ENCODE measurements at places on chromosomes 6 and 20.
A peak's percentile ranks its signal among the peaks of the same experiment; 100 is the strongest.

GRCh38 chr6:2862712-2863181 is 21.1 kb upstream of the SERPINB1 start:
- DNase-seq = no peak

- no peak for DNase-seq
Measured at GRCh38 chr6:153001767-153002612, 519 bp downstream of the MTRF1L start.

DNA sequence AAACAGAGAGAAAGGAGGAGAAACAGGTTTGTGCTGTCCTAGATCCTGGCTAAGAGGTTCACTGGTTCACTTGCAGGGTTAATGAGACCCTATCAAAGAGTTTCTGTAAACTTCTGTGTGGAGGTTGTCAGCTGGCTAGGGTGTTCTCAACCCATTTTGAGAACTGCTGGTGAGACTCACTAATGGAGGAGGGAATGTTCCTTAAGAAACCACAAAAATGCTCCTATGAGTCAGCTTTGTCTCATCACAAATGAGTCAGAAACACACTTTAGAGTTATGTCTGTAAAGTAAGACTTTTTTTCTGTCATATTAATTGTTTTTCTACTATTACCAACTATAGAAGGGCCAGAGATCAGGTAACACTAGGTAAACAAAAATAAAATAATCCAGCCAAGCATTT is 884.4 kb downstream of the PHF3 start:
- DNase-seq = no peak

- no peak for DNase-seq
Measured at GRCh38 chr6:83062225-83062624, 3.4 kb downstream of the UBE3D start.

DNA sequence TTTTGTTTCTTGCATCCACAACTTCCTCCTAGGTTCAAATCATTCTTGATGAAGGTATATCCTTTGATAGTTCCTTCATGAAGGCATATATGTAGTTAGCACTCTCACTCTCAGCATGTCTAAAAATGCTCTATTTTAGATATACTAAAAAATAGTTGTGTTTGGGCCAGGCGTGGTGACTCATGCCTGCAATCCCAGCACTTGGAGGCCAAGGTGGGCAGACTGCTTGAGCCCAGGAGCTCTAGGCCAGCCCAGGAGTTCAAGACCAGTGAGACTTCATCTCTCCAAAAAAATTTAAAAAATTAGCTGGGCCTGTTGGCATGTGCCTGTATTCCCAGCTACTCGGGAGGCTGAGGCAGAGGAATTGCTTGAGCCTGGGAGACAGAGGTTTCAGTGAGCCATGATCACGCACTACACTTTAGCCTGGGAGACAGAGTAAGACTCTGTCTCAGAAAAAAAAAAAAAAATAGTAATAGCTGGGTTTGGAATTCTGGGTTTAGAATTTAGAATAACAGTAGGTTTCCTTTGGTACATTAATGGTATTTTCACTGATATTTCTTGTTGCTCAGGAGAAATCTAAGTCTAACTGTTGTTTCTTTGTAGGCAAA is 7.0 kb downstream of the SERAC1 start:
- DNase-seq = no peak

DNA sequence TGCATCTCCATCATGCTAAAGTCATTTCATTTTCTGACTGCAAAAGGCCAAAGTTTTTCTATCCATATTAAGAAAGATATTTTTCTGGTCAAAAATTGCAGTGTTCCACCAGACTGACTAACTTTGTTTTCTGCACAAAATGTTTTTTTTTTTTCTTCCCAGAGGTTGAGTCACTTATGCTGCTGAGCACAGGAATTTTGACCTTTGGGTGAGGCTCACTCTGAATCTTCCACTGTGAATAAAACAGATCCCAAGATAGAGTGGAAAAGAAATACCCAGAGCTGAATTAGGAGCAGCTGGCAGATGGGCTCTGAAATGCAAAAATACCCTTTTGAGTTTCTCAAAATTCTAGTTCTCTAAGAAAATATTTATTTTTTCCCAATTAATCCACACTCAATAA is 996.8 kb downstream of the KIF16B start:
- DNase-seq = no peak

- no peak for DNase-seq
Measured at GRCh38 chr6:140320081-140321080, 945.9 kb upstream of the CITED2 start.

- DNase-seq = no peak
Measured at GRCh38 chr20:35257175-35257909, 20.6 kb downstream of the MMP24OS start.

DNA sequence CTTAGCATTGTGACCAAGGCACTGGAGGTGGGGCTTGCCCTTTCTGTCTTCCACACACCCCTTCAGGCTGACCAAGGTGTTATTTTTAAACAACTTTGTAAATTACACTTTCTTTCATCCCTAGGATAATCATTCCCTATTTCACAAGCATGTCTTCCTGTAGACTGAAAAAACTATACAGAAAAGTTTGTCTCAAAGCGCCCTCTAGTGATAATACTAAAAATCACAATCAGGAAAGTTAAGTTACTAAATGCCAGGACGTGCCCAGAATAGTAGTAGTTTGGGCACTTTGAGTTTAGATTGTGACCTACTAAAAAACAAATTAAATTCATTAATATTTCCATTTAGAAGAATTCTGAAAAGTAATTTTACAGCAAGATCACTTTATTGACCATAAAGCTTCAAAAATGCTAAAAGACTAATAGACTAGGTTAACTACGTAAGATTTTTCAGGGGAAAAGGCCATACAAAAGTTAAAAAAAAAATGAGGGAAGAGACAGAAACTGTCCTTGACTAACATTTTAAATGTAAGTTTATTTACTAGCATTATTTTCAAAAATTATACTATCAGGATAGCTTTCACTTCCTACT is 123.3 kb upstream of the DUSP22 start:
- no peak for DNase-seq

GRCh38 chr6:152896923-152897322 is 85.9 kb downstream of the FBXO5 start:
- DNase-seq = no peak

DNA sequence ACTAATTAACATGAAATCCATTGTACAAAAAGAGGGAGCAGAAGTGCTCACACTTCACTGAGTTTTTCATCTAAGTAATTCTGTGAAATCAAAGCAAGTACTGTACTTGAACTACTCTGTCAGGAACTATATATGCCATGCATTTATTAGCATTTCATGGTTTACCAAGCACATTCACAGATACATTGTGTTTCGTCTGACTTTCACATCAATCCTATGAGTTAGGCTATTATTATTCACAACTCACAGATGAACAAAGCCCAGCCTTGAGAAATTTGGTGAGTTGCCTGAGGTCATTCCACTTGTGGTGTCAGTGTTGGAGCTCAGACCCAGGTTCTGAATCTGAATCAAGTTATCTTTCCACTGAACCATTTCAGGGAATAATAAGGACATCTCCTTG is 33.7 kb upstream of the TENT5A start:
- DNase-seq = no peak

DNA sequence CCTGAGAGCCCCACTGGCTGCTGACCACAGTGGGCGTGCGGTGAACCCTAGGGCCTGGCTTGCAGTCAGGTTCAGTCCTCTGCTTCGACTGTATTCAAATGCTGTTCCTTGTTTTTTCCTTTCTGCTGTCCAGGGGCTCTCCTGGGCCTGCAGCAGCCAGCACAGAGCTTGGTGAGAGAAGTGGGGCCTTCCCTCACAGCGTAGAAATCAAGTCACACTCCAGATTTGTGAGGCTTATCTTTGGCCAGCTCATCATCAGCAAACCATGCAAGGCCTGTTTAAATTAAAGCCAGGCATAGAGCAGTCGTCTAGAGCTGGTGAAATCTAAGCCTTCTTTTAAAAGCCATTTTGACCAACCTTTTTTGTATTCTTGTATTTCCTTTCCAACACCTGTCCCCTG is 8.4 kb downstream of the FAM120B start:
- DNase-seq = no peak

- no peak for DNase-seq
Measured at GRCh38 chr6:43695215-43695966, 7.8 kb upstream of the MRPS18A start.

DNA sequence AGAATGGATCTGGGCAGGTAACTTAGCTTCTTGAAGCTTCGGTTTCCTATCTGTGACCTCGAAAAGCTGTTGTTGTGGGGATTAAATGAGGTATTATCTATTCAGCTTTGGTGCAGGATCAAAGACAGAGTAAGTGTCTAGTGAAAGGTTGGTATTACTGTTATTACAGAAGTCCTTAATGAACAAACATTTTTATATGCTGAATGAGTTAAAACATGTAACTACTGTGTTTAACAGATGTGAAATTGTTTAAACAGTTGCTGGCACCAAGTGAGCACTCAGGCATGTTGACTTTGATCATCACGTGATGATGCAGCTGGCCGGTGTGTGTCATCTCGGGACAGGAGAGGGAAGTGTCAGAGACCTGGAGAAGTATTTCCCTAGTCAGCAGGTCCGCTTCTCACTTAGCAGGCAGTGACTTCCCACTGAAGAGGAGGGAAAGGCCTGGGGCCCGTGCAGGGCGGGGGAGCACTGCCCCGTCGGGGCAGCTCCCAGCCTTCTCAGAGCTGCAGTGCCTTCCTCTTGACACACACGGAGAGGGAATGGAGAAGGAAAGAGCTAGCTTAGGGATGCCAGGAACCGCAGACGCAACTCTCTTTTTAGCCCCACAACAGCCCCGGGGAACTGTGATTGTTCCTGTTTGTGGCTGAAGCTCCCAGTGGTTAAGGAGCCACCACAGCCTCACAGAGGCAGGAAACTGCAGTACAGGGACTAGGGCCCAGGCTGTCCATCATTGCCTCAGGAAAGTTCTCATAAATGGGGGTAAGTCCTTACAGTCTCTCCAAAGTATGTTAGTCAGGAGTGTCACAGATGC is 18.0 kb downstream of the TUBB2A start:
- DNase-seq = no peak

GRCh38 chr6:166866839-166867637 is 89.3 kb downstream of the RNASET2 start:
- no peak for DNase-seq

- DNase-seq = no peak
Measured at GRCh38 chr6:86937219-86938079, at the start of gene HTR1E. HTR1E (plus strand) TSS chr6:86937528; CDS start chr6:87015335, 77,807 bp downstream.

DNA sequence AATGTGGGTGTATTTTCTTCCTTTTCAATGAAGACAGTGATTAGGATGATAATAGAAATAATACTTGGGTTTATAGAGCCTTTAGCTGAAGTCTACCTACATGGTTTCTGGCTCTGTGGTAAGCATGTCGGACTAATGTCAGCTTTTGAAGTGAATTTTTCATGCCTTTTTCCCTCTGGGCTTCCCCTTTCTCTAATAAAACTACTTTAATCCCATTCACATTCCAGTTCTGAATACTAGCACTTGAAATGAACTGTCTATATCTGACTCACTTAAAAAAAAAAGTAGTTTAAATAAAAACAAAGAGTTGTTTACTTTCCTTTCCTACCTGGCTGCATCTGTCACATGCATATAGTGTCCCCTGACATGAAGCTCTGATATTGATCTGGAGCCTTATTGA is 545.9 kb upstream of the FLRT3 start:
- DNase-seq = no peak

- DNase-seq = peak; percentile 32
Measured at GRCh38 chr20:50848846-50849673, 54.2 kb downstream of the BCAS4 start.

DNA sequence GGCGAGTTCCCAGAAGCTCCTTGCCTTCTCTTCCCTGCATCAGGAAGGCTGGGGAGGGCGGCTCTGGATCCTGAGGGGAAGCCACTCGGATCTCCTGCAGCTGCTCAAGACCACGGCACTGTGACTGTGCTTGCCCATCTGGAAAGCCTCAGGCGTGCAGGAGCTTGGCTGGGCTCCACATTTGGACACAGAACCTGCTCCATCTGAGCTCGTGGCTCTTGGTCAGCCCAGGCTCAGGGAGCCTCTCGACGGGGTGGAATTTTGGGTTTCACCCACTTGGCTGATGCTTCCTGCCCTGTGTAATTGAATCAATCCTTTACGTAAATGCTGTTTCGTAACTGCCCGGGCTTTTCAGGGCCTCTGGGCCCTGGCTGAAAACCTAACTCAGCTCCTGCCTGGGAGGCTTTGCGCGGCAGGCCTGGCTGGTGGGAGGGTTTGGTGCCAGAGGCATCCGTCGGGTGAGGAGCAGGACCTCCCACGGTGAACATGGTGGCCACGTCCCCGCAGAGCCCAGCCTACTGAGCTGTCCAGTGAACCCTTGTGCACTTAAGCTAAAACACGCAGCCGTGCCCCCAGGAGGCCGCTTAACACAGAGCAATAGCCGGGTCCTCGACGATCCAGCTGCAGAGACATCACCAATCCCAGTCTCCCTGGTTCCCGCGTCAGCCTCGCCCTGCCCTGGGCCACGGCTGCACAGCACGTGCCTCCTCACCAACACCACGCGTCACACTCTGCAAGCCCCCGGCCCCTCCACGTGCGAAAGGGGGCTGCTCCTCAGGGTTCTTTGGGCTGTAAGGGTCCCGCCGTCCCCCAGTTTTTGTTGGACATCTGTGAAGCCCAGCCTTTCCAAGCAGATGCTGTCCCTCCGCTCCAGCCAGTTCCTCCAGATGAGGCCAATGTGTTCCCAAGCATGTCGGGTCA is 241.0 kb downstream of the DLL1 start:
- DNase-seq = no peak

DNA sequence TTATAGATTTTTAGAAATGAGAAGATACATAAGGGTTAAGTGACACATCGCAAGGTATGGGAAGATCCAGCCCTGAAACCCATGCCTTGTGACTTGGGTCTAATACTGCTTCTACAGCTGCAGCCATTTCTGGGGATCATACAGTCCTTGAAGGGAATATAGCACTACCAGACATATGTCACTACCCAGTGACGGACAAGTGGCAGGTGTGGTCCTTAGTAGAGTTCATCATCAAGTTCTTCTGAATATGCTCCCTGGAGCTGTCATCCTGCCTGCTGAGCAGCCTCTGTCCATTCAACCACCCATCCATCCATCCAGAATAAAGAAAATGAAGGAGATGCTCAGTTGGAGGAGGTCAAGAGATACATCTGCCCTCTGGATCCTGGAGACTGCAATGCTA is 118.6 kb upstream of the ASF1A start:
- no peak for DNase-seq

GRCh38 chr6:130708338-130708737 is 118.9 kb upstream of the SMLR1 start:
- DNase-seq = no peak
